ENCODE measurements at places on chromosomes 1 and 21.
A peak's percentile ranks its signal among the peaks of the same experiment; 100 is the strongest.

DNA sequence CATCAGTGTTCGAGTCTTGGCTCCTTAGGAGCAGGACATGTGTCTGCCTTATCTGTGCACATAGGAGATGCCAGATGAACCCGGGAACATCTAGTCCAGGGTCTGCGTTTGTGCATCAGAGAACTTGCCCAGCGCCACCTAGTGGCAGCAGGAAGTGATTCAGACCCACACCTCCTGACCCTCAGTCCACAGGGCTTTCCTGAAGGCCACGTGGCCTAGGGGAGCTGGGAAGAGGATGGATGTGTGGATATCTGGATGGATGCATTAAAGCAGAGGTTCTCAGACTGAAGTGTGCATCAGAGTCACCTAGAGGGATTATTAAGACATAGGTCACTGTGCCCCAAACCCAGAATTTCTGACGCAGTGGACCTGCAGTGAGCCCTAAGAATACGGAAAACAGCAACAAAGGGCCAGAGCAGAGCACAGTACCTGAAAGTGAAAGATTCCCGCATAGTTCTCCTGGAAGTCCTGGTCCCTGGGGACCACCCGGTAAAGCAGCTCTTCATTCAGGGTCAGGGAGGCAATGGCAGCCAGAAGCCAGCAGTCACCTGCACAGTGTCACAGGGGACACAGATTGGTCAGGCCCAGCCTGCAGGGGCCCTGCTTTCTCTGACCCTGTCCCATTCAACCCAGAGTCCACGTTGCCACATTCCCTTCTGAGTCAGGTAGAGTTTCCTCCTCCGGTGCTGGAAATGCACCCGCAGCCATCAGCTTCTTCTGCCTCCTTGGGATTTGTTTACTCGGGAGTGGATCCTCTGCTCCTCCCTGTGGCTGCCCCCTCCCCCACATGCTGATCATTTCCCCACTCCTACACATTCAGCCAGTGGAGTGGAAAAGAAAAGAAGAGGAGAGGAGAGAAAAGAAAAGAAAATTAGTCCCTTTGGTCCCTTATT lies 37.0 kb downstream of the CAPN8 start:
- no peak for DNase-seq

DNA sequence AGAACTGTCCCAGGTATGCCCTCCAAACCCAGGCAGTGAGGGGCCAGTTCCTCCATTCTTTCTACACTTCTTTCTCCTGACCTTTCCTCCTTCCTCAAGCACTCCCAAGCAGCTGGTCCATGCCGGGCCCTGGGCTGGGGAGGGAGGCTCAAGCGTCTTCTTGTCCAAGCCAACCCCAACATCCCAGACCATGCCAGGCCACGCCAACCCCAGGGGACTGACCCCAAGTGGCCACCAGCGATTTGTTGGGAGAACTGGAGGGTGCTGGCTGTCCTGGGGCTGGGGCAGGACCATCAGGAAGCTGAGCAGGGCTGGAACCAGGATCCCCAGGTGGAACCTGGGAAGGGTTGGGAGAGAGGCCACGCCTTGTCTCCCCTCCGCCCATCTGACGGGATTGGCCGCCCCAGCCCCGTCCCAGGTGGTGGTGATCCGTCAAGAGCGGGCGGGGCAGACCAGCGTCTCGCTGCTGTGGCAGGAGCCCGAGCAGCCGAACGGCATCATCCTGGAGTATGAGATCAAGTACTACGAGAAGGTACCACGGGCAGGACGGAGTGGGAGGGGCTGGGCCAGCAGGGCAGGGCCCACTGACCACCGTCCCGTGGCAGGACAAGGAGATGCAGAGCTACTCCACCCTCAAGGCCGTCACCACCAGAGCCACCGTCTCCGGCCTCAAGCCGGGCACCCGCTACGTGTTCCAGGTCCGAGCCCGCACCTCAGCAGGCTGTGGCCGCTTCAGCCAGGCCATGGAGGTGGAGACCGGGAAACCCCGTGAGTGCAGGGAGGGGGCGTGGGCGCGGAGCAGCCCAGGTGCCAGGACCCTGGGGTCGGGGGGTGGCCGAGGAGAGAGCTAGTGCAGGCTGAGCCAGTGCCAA lies 29.9 kb downstream of the EPHA8 start:
- no peak for DNase-seq

DNA sequence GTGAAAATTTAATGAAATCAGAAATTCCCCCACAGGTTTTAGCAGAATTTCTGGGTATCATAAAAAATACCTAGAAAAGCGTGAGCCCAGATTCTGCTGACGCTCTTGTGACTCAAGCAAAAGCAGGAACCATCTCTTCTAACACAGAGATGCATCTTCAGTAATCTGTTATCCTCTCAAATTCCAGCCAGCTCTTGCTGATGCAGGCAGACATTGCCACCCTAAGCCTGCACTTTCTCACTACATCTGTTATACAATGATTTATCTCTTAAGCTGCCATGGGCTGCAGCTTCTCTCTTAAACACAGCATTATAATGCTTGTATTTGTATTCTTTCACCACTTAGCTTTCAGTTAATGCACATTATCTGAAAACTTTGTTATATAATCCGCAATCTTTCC lies 113.0 kb upstream of the RGS1 start:
- no peak for DNase-seq

- no peak for DNase-seq
These were observed 117.3 kb downstream of the UCHL5 start for GRCh38 chr1:192941722-192942411.

GRCh38 chr1:165562571-165562970 lies 18.8 kb downstream of the LRRC52 start:
- no peak for DNase-seq

GRCh38 chr1:95138223-95138622 lies 21.1 kb downstream of the TLCD4 start:
- DNase-seq: no peak

GRCh38 chr1:24020025-24020424 lies 39.9 kb upstream of the SRSF10 start:
- peak; percentile 67 for DNase-seq

- no peak for DNase-seq
These were observed 135.9 kb upstream of the KCNK2 start for GRCh38 chr1:214946615-214947014.

GRCh38 chr21:31838586-31839355 lies 34.0 kb upstream of the HUNK start:
- no peak for DNase-seq

- DNase-seq: no peak
These were observed 14.6 kb upstream of the RPL5 start for GRCh38 chr1:92817137-92817697.

- no peak for DNase-seq
These were observed 43.1 kb downstream of the SCP2 start for GRCh38 chr1:52970149-52970548.

DNA sequence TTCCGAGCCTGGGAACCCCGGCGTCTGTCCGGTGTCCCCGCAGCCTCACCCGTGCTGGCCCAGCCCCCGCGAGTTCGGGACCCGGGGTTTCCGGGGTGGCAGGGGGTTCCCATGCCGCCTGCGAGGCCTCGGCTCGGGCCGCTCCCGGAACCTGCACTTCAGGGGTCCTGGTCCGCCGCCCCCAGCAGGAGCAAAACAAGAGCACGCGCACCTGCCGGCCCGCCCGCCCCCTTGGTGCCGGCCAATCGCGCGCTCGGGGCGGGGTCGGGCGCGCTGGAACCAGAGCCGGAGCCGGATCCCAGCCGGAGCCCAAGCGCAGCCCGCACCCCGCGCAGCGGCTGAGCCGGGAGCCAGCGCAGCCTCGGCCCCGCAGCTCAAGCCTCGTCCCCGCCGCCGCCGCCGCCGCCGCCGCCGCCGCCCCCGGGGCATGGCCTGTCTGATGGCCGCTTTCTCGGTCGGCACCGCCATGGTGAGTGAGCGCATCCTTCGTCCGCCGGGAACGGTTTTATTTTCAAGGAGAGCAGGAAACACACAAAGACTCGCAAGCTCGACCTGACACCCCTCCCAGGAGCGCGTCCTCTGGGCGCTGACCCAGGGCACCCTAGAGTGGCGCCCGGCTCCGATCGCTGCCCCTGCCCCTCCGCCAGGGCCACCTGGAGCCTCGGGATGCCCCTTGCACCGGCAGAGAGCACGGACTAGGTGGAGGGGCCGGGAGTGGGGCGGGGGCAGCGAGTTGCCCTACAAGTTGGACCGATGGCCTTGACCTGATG lies at the start of gene ABCG1:
TSS of gene ABCG1 (plus strand) at position 305 of the 770 bp plus-strand sequence. CDS start at position 428, 123 bp downstream.
- DNase-seq: no peak

- peak; percentile 53 for DNase-seq
These were observed 33.4 kb upstream of the USH2A start for GRCh38 chr1:216456682-216457081.

DNA sequence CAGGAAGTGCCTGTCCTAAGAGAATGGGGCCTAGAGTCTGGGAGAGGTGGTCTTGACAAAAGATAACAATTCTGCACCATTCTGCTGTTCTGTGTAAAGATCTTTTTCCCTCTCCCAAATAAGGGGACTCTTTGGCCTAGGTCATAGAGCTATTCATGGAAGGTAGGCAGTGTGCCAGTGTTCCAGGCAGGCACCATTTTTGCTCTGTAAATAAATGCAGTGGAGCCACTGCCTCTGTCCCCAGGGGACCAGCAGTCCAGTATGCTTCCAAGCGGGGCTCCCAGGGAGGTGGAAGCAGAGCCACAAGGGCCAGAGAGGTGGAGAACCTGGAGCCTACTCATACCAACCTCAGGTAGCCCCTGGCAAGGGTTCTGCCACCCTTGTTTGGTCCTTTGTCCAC lies 25.9 kb downstream of the KCNA2 start:
- no peak for DNase-seq

GRCh38 chr1:197961449-197961848 lies 44.3 kb downstream of the LHX9 start:
- DNase-seq: no peak
